Activated CD4-positive, alpha-beta T cell treated with anti-CD3 and anti-CD28 coated beads, Interleukin-2, amount 50 U/mL, for 24 hours (primary cell): ENCODE measurements at places on chromosomes 7 and 10.

- DNase-seq, result no peak
Observed at GRCh38 chr7:82163586-82163985, 280.0 kb downstream of the CACNA2D1 start.

GRCh38 chr10:111967547-111967946 lies 216.0 kb downstream of the GPAM start:
- no peak for DNase-seq

GRCh38 chr10:103431902-103432301 lies 20.3 kb downstream of the CALHM2 start:
- no peak for DNase-seq

DNA sequence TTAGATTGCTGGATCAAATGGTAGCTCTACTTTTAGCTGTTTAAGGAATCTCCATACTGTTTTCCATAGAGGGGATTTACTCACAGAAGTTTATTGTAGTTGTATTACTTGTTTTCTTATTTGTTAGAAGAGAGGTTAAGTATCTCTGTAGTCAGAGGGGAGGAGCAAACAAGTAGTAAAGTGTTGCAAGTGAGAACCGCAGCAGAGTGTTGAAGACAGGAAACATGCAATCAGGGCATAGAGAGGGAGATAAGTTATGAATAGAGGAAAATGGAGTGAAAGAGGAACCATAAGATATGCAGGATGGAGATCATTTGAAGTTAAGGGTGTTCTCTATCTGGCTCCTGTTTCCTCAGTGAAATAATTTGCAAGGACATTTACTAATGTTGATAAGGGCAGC lies 331.4 kb upstream of the TMEM229A start:
- DNase-seq, result no peak

GRCh38 chr10:91352760-91353159 lies 57.4 kb upstream of the HECTD2 start:
- no peak for DNase-seq
